SW480 (cell line): ENCODE measurements at places on chromosomes 7 and 10.

DNA sequence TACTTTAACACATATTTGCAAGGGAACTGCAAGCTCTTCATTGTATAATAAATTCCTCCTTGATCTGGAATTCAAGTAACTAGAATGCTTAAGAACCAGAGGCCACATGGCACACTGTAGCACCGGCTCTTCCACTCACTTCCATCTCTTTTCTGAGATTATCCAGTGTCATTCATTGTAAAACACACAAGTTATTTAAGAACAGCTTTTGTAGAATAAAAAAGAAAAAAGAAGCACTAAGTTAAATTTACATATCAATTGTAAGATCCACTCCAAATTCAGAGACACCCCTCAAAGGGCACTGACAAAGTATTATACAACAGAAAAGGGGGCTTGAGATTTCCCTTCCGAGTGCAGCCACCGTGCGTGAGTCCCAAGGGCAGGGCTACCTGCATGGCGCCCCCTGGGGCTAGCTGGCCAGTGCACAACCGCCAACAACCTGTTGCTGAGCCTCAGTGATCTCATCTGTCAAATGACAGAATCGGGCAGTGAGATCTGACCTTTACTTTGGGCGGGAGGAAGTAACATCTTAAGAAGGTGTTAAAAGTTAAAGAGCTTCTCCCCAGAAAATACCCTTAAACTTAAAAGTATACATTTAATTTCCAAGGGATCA, 12.5 kb downstream of the GLI3 start:
- no peak for DNase-seq

DNA sequence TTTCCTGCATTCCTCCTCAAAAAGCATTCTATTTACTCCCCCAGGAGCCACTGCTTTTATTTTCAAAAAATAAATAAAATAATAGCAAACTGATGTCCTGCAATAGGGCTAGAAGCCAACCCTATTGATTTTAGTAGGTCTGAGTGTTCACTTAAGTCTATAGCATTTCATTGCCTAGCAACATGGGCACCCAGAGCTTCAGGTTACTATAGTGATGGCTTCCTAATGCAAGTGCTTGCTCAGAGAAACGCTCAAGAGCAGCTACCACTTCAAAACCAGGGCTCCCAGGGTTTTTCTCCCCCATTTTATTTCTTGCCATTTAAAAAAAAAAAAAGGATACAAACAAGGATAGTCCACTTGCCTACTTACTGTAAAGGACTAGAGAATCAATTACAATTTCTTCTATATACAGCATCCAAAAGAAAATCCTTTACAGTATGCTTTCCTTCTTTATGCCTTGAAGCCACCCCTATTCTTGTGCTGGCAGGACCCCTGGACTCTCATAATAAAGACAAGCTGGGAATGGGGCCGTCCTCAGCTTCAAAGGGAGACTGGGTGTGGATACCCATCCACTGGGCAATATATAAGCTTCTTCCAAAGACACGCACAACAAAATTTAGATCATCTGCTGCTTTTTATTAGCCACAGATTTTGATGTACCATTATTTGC, 133.3 kb downstream of the VPS41 start:
- DNase-seq, result no peak

- no peak for DNase-seq
Observed at GRCh38 chr10:132869621-132870020, 72.7 kb downstream of the CFAP46 start.

GRCh38 chr10:49744924-49745605, 17.1 kb downstream of the OGDHL start:
- no peak for DNase-seq

GRCh38 chr7:77284005-77284404, 84.4 kb upstream of the FGL2 start:
- no peak for DNase-seq

GRCh38 chr7:22219036-22219435, 137.9 kb downstream of the RAPGEF5 start:
- DNase-seq, result no peak

DNA sequence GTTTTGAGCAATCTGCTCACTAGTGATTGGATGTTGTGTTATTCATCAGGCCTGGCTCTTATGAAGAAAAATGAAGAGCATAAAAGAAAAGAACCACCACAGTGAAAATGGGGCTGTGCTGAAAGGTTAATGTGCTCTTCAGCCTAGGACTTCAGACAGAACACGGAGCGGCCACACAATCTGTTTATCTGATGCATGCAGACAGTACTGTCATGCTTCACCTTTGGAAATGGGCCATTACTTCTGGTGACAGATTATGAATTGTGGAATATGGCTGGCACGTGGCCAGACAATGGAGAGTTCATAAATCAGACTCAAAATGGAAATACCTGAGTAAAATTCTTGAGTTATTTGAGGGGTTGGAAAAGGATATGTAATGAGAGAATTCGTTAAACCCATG, 86.0 kb upstream of the NOBOX start:
- no peak for DNase-seq

DNA sequence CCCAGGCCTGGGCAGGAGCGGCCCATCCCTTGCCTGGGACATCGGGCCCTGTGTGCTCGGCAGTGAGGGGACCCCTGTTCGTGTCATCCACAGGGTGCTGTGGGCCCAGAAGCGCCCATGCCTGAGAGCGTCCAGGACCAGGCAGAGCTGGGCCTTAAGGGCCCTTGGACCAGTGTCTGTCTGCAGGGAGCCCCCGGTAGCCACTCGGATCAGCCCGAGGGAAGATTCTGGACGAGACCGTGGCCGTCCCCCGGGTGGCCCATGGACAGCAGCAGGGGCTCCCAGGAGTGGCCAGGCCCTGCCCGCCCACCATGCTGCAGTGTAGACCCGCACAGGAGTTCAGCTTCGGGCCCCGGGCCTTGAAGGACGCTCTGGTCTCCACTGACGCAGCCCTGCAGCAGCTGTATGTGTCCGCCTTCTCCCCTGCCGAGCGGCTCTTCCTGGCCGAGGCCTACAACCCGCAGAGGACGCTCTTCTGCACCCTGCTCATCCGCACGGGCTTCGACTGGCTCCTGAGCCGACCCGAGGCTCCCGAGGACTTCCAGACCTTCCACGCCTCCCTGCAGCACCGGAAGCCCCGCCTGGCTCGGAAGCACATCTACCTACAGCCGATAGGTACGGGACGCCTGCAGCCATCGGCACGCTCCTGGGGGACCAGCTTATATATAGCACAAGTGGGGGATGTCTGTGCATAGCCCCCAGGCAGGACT, 12.3 kb downstream of the AMZ1 start:
- DNase-seq, result no peak
